ENCODE measurements at places on chromosomes 2 and 18. TPM values are rescaled to one million over a fixed set of nuclear protein-coding genes. Genes with fewer than 3 reads are reported as not detected.

DNA sequence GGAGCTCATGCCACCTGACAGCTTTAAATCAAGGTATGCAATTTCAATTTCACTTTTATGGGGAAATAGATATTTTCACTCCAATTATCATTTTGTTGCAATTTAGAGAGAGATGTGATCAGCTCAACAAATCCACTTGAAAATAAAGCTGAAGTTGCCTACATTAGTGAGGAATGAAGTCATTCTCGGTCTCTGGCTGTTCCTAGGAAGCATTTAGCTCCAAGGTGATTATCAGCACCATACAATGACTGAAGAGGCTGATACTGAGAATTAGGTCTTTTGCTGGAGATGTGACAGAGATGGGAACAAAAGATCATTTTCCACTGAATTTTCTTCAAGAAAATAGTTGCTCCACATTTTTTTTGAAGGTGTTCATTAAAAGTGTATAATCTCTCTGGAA is 1303.7 kb downstream of the DPP10 start:
- H3K36me3 ChIP-seq = no peaks in the 10 kb centered on the region
- H3K27ac ChIP-seq = no peak overlapping the region
- H3K4me3 ChIP-seq = no peak overlapping the region

CYP1B1 gene
- total RNA-seq = 69.4 TPM

- no peak overlapping the region for H3K27ac ChIP-seq
- no peaks in the 10 kb centered on the region for H3K36me3 ChIP-seq
- H3K27me3 ChIP-seq = no peaks in the 10 kb centered on the region
These were observed 70.2 kb upstream of the DOK6 start for GRCh38 chr18:69330385-69331005.

DNA sequence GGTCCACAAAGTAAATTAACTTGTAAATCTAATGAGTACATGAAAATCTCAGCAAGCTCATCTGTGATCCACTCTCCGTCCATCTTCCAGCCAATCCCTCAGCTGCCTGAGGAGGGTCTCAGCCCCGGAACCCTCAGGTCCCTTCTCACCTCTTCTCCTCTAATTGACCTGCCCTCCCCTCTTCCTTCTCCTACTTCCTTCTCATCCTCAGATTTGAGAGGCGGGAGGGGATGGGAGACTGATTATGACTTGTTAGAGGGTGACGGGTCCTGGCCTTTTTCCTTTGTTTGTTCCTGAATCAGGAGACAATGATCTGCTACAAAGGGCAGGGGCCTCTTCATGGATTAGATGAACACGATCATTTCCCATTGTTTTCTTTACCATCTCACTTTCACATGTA is 80.1 kb downstream of the CYBRD1 start:
- H3K27ac ChIP-seq = no peak overlapping the region
- no peaks in the 10 kb centered on the region for H3K36me3 ChIP-seq
- no peak for DNase-seq
- no peaks in the 10 kb centered on the region for H3K4me1 ChIP-seq
- H3K4me3 ChIP-seq = no peak overlapping the region

DNA sequence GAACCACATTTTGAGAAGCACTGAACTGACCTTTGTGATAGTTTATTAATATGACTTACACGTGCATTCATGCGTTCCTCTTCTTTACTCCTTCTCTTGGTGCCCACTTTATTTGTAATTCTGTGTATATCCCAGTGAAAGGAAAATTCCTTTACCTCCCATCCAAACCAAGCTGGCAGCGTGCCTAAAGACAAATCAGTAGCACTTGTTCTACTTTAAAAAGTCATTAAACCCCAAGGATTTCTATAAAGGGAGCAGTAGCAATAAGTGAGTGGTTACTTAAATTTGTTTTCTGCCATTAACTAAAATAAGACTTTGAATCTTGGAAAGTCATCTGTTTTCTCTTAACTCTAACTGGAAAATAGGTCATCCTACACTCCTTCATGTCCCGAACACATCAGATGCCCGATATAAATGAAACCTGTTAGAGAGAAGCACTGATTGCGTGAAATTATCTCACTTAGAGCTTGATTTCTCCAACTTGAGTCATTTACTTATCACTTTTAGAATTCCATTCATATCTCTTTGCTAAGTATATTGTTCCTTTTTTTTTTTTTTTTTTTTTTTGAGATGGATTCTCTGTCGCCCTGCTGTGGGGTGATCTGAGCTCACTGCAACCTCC is 10.7 kb downstream of the PIK3C3 start:
- H3K27me3 ChIP-seq = no peaks in the 10 kb centered on the region
- H3K36me3 ChIP-seq = peaks cover 62% of the 10 kb centered on the region
- no peak overlapping the region for H3K4me3 ChIP-seq
- DNase-seq = no peak
- H3K4me1 ChIP-seq = peaks cover 4% of the 10 kb centered on the region

DNA sequence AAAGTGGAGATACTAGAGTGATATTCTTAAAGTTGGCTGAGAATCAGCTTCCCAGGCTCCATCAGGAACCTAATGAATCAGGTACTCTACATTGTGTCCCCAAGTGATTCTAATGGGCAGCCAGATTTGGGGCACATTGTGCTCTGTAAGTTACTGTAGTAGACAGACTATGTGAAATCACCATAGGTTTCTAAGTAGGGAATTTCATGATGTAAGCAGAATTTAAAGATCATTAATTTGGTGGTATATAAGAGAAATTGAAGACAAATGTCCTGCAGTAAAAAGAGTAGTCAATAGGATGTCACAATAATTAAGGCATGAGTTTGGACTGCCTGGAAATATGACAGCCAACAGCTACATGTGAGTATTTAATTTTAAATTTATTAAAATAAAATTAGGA is 602.4 kb upstream of the ACVR2A start:
- no peaks in the 10 kb centered on the region for H3K36me3 ChIP-seq
- no peaks in the 10 kb centered on the region for H3K4me1 ChIP-seq
- H3K27ac ChIP-seq = no peak overlapping the region
- no peak for DNase-seq
- H3K27me3 ChIP-seq = no peaks in the 10 kb centered on the region

UPP2 gene
- not detected for total RNA-seq

GRCh38 chr2:210429403-210430137 is 47.0 kb downstream of the LANCL1 start:
- H3K27ac ChIP-seq = no peak overlapping the region
- DNase-seq = no peak
- peaks cover 43% of the 10 kb centered on the region for H3K36me3 ChIP-seq
- no peak overlapping the region for H3K4me3 ChIP-seq

DNA sequence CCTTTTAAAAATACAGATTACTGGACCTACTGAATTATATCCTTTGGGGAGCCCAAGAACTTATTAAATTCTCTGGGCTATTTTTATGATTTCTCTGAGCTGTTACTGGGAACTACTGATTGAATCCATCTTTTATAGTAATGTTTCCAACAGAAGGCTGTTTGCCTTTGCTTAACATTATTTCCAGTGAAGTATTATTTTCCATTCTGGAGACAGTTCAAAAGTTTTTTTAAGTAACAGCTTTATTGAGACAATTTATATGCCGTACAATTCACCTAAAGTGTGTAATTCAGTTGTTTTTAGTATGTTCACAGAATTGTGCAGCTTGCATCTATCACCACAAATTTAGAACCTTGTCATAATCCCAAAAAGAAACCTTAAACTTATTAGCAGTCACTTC is 100.6 kb downstream of the BABAM2 start:
- peaks cover 8% of the 10 kb centered on the region for H3K4me1 ChIP-seq
- DNase-seq = no peak
- H3K27me3 ChIP-seq = no peaks in the 10 kb centered on the region
- H3K36me3 ChIP-seq = no peaks in the 10 kb centered on the region
- H3K27ac ChIP-seq = no peak overlapping the region

EFHD1 gene
- total RNA-seq = 10.7 TPM
